Vagina (tissue), 2 donors: ENCODE measurements at places on chromosomes 7 and 10. TPM values are rescaled to one million over a fixed set of nuclear protein-coding genes. Genes with fewer than 3 reads are reported as not detected.
A peak's percentile ranks its signal among the peaks of the same experiment; 100 is the strongest.

- DNase-seq, result no peak
- peaks cover 6% of the 10 kb centered on the region for H3K4me1 ChIP-seq
- H3K4me3 ChIP-seq, result no peak overlapping the region
- no peak overlapping the region for H3K27ac ChIP-seq
- no peaks in the 10 kb centered on the region for H3K36me3 ChIP-seq
- H3K27me3 ChIP-seq, result no peaks in the 10 kb centered on the region
Measured at GRCh38 chr7:29839921-29840320, 33.6 kb downstream of the WIPF3 start.

GRCh38 chr7:156994417-156994816 lies 16.0 kb downstream of the MNX1 start:
- H3K27ac ChIP-seq, result no peak overlapping the region
- no peaks in the 10 kb centered on the region for H3K36me3 ChIP-seq
- H3K27me3 ChIP-seq, result peaks cover 4% of the 10 kb centered on the region
- no peak for DNase-seq
- H3K4me3 ChIP-seq, result no peak overlapping the region

- no peak overlapping the region for H3K27ac ChIP-seq
- no peak for DNase-seq
- H3K4me1 ChIP-seq, result no peaks in the 10 kb centered on the region
- H3K27me3 ChIP-seq, result no peaks in the 10 kb centered on the region
Measured at GRCh38 chr7:2545746-2546425, 9.4 kb downstream of the BRAT1 start.

- no peaks in the 10 kb centered on the region for H3K27me3 ChIP-seq
- no peaks in the 10 kb centered on the region for H3K36me3 ChIP-seq
- no peak overlapping the region for H3K27ac ChIP-seq
- DNase-seq, result no peak
Measured at GRCh38 chr10:5159126-5159525, 25.8 kb downstream of the AKR1C8 start.

- peaks cover 37% of the 10 kb centered on the region for H3K36me3 ChIP-seq
- peaks cover 28% of the 10 kb centered on the region for H3K4me1 ChIP-seq
- no peak overlapping the region for H3K4me3 ChIP-seq
- no peak for DNase-seq
- H3K27ac ChIP-seq, result no peak overlapping the region
- H3K27me3 ChIP-seq, result no peaks in the 10 kb centered on the region
Measured at GRCh38 chr7:75888464-75889222, 9.8 kb downstream of the RHBDD2 start.

GRCh38 chr7:47492716-47493325 lies 89.1 kb downstream of the TNS3 start:
- no peaks in the 10 kb centered on the region for H3K36me3 ChIP-seq
- no peak for DNase-seq
- H3K4me1 ChIP-seq, result peaks cover 33% of the 10 kb centered on the region
- H3K27ac ChIP-seq, result no peak overlapping the region

GRCh38 chr7:155571581-155572345 lies 25.4 kb upstream of the CNPY1 start:
- no peaks in the 10 kb centered on the region for H3K27me3 ChIP-seq
- no peaks in the 10 kb centered on the region for H3K4me1 ChIP-seq

DNA sequence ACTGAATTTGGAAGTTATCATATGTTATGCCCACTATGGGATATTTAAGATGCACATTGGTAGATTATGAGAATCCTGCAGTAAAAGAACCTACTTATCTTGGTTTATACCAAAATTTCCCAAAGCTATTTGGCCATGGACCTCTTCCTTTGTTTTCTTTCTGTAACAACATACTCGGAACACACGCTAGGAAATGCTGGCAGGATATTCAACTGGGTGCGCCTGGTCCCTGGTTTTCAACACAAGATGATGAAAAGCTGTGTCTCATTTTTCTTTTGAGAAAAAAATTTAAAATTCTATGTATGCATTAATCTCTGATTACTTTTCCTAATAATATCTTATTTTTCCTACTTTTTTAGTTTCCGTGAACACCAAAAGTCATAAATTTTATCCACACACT lies 128.5 kb upstream of the NRP1 start:
- H3K4me1 ChIP-seq, result no peaks in the 10 kb centered on the region
- H3K36me3 ChIP-seq, result no peaks in the 10 kb centered on the region
- H3K4me3 ChIP-seq, result no peak overlapping the region
- no peak for DNase-seq
- H3K27ac ChIP-seq, result no peak overlapping the region
- no peaks in the 10 kb centered on the region for H3K27me3 ChIP-seq

GRCh38 chr10:132504501-132505272 lies 32.9 kb upstream of the INPP5A start:
- peaks cover 22% of the 10 kb centered on the region for H3K4me1 ChIP-seq
- H3K27ac ChIP-seq, result no peak overlapping the region
- no peaks in the 10 kb centered on the region for H3K27me3 ChIP-seq
- DNase-seq, result no peak
- H3K36me3 ChIP-seq, result no peaks in the 10 kb centered on the region
- H3K4me3 ChIP-seq, result no peak overlapping the region

GRCh38 chr7:129943352-129943751 lies 9.4 kb downstream of the UBE2H start:
- no peaks in the 10 kb centered on the region for H3K27me3 ChIP-seq
- H3K36me3 ChIP-seq, result no peaks in the 10 kb centered on the region
- peaks cover 40% of the 10 kb centered on the region for H3K4me1 ChIP-seq
- no peak overlapping the region for H3K4me3 ChIP-seq

DNA sequence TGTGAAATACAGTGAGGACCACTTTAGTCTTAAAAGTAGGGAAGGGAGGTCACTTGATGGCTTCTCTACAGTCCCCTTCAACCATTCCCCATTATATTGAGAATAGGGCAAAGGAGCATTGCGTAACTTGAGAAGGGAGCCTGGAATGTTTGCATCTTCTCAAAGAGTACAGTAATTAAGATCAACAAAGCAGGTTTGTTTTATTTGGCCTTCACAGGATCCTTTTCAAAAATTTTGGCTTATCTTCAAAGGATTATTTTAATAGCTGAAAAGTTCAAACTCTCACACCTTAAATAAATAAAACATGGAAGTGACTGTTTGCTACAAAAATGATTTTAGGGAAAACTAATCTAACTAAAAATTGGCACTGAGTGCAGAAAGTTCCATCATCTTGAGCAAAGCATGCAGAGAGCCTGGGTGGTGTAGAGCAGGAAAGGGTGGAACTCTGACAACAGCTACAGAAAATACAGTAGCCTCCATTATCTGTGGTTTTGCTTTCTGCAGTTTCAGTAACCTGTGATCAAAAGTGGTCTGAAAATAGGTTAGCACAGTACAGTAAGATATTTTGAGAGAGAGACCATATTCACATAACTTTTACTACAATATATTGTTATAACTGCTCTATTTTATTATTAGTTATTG lies 214.0 kb downstream of the MDFIC start:
- H3K27me3 ChIP-seq, result no peaks in the 10 kb centered on the region
- no peak overlapping the region for H3K27ac ChIP-seq
- no peaks in the 10 kb centered on the region for H3K36me3 ChIP-seq
- no peaks in the 10 kb centered on the region for H3K4me1 ChIP-seq

DNA sequence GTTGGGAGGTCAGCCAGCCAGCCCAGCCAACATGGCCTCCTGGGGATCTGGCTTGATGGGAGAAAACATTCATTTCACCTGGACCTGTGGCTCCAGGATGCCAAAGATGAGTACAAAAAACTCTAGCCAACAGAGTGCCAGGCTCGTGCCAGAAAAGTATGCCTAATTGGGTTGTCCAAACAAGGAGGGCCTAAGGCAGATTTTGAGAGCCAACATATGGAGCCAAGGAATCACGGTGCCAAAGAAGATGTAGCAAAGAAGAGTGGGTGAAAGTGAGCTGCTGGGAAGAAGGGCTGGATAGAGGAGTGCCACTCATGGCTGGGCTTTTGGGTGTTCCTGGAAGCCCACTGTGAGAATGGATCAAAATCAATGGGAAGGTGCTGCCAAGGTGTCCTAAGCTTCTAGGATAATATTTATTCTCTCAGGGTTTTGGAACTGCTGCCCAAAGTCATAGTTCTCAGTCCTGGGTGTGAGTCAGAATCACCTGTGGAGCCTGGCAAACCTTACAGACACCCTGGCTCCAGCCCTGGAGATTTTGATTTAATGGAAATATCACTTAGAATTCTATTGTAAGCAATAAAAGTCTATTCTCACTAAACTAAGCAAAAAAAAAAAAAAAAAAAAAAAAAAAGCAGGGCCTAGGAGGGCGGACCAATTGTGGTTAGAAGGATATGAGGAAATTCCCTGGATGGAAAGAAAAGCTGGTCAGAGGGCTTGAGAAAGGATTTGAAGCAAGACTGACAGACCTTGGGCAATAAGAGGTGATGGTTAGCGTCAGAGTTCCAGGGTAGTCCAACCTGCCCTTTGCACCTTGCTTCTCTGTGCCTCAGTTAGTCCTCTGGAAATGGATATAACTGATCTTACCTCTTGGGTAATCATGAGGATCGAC lies 182.2 kb upstream of the PRR15 start:
- no peaks in the 10 kb centered on the region for H3K27me3 ChIP-seq
- H3K36me3 ChIP-seq, result no peaks in the 10 kb centered on the region
- no peak for DNase-seq
- no peak overlapping the region for H3K4me3 ChIP-seq
- no peaks in the 10 kb centered on the region for H3K4me1 ChIP-seq

DNA sequence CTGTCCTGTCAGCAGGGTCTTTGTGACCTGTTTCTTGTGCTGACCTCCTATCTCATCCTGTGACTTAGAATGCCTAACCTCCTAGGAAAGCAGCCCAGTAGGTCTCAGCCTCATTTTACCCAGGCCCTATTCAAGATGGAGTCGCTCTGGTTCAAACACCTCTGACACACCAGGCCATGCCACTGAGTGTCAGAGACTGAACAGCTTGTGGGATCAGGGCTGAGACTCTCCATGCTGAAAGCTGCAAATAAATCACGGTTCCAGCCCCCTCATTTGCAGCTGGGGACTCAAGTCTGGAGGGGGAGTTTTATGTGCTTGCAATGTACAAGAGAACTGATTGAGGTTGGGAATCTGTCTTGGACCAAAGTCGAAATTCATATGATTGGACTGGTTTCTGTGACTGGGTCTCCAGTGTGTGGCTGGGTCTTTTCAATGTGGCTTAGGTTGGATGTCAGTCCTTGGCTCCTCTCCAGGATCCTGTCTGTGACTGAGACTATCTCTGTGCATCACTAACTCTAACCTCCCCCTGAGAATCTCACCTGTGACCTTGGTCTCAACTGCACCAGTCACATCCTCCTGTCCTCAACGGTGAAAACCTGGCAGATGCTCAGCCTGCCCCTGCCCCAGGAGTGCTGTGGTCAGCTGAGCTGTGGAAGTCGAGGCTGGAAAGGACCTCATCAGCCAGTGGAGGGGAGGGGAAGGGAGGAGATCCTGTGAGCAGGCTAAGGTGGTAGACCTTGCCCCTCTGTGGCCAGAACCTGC lies 11.7 kb downstream of the PRF1 start:
- no peak overlapping the region for H3K4me3 ChIP-seq
- H3K27ac ChIP-seq, result no peak overlapping the region

- H3K27me3 ChIP-seq, result no peaks in the 10 kb centered on the region
- DNase-seq, result no peak
- H3K4me1 ChIP-seq, result no peaks in the 10 kb centered on the region
- peak overlapping the region; percentile 19 for H3K27ac ChIP-seq
Measured at GRCh38 chr10:95567903-95568630, 6.9 kb upstream of the SORBS1 start.

DNA sequence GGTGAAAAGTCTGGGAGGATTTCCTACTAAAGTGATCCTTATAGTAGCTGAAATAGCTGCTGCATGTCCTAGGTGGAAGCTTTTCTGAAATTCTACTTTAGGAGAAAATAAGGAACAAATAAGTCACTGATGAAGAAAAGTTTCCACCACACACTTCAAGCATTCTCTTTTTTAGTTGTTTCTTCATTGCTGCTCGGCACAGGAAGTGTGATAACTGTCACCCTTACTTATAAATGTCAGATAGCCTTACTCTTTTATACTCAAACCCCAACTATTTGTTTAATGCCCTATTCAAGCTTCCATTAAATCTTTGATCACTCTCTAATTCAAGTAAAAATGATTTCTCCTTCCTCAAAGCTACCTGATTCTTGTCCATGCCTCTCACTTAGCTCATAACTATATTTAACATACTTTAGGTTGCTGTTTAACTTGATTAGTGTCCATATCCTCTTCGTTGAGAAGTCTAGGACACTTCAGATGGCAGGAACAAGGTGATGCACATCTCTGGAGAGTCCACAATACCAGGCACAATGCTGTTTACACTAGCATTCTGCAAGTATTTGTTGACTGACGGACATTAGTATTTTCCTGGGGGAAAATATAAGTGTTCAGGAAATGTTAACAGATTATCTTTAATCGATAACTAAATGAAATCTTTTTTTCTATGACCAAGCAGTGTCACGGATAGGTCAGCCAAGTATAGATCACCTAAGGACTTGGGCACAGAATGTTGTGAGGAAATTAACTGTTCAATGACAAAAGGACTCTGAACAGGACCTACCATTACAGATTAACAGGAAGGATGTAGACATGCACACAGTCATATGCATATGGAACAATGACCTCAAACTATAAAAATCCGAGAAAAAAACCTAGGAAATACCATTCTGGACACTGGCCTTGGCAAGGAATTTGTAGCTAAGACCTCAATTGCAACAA lies 67.4 kb downstream of the ZNF438 start:
- H3K27me3 ChIP-seq, result no peaks in the 10 kb centered on the region
- no peaks in the 10 kb centered on the region for H3K4me1 ChIP-seq
- DNase-seq, result no peak
- no peak overlapping the region for H3K4me3 ChIP-seq
- H3K36me3 ChIP-seq, result no peaks in the 10 kb centered on the region

- no peak overlapping the region for H3K27ac ChIP-seq
- no peak overlapping the region for H3K4me3 ChIP-seq
- H3K27me3 ChIP-seq, result no peaks in the 10 kb centered on the region
- H3K4me1 ChIP-seq, result no peaks in the 10 kb centered on the region
- no peak for DNase-seq
Measured at GRCh38 chr10:113165673-113166072, 215.6 kb downstream of the TCF7L2 start.

GRCh38 chr7:124246262-124246863 lies 213.5 kb upstream of the TMEM229A start:
- H3K4me3 ChIP-seq, result no peak overlapping the region
- H3K27me3 ChIP-seq, result no peaks in the 10 kb centered on the region
- H3K27ac ChIP-seq, result no peak overlapping the region
- no peak for DNase-seq

- H3K36me3 ChIP-seq, result no peaks in the 10 kb centered on the region
- no peaks in the 10 kb centered on the region for H3K4me1 ChIP-seq
- DNase-seq, result no peak
- no peak overlapping the region for H3K27ac ChIP-seq
Measured at GRCh38 chr10:94299417-94299816, 63.3 kb downstream of the NOC3L start.

SH2D4B gene
- total RNA-seq, result not detected

INTS15 gene
- 34.4 TPM for total RNA-seq

ENKUR gene
- total RNA-seq, result not detected
